Effector memory CD8-positive, alpha-beta T cell (primary cell): ENCODE measurements at places on chromosomes 2 and 18.

DNA sequence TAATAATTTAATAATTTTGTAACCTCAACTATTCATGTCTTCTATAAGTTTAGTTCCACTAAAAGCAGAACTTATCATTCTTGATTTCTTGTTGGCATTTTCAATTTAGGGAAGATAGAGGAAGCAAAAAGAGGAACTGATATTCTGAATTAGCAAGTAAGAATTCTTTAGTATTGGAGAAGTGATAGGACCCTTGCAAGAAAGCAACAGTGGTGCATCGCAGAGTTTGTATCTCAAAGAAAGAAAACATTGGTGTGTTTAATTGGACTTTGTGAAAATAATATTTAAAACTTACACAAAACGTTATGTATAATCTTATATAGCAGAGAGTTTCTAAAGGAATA lies 36.5 kb upstream of the TNFRSF11A start:
- no peak for DNase-seq

DNA sequence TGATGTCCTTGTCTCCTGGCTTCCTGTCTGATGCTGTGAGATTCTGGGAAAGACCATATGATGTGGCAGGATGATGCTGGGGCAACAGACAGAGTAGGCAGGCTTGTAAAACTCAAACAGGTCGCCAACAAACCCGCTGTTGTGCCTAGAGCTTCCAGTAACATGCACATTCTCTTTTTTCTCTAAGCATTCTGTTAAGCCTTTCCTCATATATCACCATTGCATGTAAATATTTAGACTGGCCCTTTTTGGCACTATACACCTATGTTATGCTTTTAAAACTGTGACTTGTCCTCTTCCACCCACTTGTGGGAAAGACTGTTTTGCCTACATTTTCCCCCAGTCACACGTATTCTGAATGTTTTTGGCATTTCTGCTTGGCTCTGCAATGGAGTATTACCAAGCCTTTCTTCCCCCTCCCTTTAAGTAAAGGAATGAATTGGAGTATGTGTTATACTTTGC lies 250.4 kb upstream of the TANK start:
- DNase-seq = no peak

GRCh38 chr2:40371525-40372282 lies 80.2 kb downstream of the SLC8A1 start:
- no peak for DNase-seq

- DNase-seq = no peak
Observed at GRCh38 chr2:147689220-147689909, 155.5 kb upstream of the ACVR2A start.

- DNase-seq = no peak
Observed at GRCh38 chr2:128442891-128443302, 124.2 kb upstream of the HS6ST1 start.

DNA sequence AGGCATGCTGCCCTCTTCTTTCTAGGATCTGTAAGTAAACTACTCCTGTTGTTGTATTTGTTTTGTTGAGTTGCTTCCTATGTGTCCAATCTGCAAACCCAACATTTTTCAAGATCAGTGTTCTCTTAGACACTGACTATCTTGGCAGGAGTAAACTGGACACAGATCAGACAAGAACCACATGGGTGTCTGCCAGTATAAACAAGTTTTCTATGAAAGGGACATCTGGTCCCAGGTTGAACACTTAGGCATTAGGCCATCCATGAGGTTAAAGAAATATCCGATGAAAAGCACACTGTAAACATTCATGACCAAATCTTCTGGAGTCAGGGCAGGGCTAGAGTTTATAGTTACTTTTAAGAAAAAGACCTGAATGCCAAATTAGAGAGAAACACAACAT lies 441.8 kb downstream of the NYAP2 start:
- no peak for DNase-seq

- DNase-seq = no peak
Observed at GRCh38 chr2:168640039-168640438, 162.4 kb upstream of the NOSTRIN start.
